ENCODE measurements at places on chromosomes 2 and 18.
A peak's percentile ranks its signal among the peaks of the same experiment; 100 is the strongest.

DNA sequence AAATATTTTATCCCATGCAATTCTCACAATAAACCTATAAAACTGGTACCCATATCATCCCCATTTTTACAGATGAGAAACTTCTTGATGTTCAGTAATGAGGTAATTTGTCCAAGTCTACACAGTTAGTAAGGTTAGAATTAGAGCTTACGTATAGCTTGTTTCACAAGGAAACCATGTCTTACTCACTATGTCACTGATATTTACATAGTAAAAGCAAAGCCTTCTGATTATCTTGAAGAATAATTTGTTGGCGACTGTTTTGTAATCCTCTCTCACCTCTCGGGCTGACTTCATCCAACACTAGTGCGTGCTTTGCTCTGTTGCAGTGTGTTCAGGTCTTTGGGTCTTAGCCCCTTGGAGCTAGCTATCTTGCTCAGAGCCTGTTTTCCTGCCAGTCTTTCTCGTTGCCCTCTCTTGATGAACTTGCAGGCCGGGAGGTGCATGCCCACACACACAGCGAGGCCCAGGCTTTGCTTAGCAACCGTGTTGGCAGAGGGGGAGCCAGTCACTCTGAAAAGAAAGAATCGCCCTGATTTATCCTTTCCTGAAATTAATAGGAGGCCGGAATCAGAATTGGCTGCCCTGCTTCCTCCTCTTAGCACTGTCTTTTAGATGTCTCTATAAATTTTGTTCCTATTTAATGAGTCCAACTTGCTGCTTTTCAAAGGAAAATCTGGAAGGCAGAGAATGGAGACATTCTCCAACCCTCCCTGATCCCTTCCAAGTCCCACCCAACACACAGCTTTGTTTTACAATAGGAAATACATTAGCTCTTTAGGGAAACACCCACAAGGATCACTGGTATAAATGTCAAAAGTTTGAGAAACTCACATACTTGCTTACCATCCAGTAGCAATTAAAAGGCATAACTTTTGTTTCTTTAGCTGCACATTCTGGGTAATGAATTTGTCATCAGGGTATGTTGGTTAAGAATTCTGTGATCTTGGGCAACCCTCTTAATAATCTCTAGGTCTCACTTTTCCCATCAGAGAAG is 97.6 kb upstream of the SEC11C start:
- no peak for DNase-seq

GRCh38 chr2:38615237-38615636 is 12.5 kb upstream of the HNRNPLL start:
- no peak for DNase-seq

DNA sequence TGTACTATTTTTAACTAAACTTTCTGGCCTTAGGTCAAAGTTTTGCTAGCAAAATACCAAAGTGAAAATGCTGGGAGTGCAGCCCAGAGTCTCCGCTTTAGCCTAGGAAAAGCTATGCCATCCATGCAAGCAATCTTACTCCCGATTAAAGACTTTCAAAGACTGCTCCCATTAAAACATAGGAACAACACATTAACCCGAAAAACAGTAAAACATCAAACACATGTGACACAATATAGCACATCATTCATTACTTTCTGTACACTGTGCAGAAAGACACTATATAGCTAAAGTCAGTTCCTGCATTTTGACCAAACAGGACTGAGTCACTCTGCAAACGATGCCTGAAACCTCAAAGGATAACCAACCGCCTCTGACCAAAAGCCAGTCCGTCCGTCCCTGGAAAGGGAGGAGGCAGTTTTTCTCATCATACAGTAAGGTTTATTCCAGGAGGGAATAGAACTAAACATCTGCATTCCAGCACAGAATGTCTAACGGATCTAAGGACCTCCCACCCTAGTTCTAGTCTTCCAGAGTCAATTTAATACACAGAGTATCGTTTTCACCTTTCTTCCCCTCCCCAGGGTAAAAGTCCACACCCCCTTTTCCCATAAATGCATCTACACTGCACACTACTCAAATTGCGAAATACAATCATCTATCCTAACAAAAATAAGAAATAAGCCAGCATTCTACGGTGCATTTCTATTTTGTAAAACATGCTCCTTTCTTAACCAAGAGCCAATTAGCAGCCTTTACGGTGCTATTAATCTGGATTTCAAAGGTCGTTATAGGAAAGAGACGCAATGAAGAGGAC is 1.7 kb downstream of the ROCK2 start:
- no peak for DNase-seq

DNA sequence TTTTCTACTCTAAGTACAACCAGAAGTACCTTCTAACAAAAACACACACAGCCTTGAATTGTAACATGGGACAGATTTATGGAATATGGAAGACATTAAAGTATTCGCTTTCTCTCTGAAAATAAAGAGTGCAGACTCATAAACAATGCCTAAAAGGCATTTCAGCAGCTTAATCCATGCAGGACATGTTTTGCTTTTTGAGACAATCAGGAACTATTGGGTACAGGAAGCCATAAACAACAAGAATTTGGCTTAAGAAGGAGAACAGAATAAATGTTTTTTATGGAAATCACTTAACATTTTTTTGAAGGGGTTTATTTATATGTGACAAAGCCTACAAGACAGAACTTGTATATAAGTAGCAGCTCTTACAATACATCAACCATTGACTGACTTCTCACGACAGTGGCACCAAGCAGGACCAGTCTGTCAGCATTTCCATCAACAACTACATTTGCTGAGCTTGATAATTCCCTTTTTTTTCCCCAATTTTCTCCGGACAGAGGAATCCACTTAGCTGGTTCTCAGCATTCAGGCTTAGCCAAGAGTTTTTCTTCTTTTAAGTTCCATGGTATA is 140.1 kb downstream of the EXOC6B start:
- no peak for DNase-seq

DNA sequence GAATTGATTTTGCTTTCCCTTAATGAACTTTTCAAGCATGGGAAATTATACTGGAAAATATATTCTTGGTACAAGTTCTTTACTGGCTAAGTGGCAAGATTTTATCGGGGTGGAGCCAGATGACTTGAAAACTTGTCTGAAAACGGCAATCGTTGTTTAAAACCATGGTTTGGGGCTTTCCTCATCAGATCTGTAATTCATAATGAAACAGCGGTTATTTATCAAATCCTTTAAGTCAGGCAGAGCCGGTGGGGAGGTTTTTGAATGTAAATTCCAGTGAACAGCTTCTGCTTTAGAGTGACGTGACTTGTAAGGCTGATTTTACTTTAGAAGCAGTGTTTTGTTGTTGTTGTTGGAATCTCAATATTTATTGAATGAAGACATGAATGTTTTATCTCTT is 2.6 kb downstream of the SEC11C start:
- DNase-seq: peak; percentile 32

DNA sequence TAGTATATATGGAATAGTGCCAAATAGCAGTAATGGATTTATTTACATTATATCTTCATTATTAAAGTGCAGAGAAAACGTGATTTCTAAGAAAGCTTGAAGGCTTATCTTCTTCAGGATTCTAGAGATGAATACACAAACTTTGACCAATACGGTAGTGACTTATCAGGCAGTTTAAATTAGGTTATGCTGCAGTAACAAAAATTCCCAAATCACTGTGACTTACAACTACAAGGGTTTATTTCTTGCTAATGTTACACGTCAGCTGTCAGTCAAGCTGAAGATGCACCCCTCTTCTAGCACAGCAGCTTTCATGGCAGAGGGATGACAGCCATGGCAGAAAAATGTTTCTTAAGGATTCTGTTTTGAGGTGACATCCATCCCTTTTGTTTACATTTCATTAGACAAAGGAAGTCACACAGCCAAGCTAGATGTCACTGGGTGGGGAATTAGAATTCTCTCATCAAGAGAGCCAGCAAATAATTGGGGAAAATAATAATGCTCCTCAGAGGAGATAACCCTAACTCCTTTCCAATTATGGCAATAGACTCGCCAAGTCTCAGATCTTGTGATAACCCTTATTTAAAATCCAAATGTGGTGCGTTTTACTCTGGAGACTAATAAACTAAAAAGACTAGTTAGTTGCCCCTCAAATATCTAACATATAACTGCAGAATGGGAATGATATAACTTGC is 268.3 kb upstream of the CYP26B1 start:
- DNase-seq: no peak

GRCh38 chr2:172457536-172457935 is 30.1 kb downstream of the ITGA6 start:
- no peak for DNase-seq

Measured in stimulated activated CD8-positive, alpha-beta memory T cell treated with anti-CD3 and anti-CD28 coated beads, Interleukin-4, amount 100 ng/mL, for 48 hours (primary cell).